CD4-positive, alpha-beta T cell treated with Interleukin-4 for 1 hour (primary cell): ENCODE measurements at places on chromosomes 2 and 18.

DNA sequence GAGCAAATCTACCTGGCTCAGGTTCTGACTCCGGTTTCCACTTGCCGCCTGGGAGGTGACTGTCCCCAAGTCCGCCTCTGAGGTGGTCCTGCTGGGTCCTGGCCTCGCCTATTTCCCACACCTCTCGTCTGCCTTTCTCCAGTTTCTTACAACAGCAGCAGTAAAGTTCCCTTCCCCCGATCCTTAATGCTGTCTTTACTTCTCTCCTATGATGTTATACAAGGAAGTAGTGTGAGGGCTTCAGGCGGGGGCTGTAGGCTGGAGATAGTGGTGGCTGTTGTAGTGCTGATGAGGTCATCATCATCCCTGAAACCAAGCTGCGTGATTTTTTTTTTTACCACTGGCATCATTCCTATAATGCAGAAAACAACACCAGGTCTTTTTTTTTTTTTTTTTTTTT is 18.9 kb downstream of the TGIF1 start:
- no peak for DNase-seq

GRCh38 chr2:126884861-126885750 is 13.6 kb upstream of the TEX51 start:
- no peak for DNase-seq

DNA sequence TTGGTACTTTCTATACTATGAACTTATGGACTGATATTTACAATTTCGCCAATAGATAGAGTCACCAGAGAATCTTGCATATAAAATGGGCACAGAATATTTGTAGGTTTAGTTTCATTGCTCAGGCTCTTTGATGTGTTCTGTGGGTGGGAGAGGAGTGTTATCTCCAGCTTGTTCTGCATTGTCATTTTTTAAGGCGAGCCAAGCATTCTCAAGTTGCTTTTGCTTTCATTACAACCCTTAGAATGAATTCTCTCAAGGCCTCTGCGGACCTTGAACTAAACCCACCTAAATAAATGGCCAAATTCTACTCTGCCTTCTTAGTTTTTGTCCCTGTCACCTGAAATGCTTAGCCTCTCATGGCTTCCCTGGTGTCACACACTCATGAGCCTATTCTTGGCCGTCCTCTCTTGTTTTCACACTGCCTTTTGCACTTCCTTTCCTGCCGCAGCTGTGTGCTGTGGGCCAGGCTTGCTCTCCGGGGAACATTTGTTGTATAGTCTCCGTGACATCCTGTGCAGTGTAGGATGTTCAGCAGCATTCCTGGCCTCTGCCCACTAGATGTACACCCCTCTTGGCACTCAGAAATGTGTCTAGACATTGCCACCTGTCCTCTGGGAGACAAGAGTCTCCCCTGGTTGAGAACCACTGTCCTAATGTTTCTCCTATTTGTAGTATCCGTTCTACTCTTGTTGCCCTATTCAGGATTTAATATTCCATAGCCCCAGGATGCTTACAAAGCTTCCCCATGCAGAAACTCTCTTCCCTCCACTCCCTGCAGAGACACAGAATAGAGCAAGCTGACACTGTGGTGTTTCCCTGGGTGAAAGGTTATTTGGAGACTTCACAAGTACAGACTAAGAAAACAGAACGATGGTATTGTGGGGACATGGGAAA is 255.6 kb downstream of the PTPRM start:
- no peak for DNase-seq

DNA sequence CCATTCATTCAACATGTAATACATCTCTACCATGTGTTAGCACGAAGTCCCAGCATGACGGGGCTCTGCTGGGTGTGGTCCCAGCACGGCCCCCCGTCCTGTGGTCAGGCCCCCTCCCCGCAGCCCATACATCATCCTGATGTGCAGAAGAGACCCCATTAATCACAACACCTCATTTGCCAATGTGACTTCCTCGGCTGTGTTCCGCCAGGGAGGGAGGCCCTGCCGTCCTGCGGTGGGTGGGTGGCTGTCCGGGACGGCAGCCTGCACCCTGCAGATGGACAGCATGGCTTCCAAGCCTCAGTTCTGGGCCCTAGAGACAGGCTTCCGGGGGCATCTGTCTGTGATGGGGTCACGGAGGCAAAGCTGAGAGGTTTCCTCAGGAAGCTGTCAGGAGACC is 254.0 kb downstream of the CYP26B1 start:
- DNase-seq: no peak

DNA sequence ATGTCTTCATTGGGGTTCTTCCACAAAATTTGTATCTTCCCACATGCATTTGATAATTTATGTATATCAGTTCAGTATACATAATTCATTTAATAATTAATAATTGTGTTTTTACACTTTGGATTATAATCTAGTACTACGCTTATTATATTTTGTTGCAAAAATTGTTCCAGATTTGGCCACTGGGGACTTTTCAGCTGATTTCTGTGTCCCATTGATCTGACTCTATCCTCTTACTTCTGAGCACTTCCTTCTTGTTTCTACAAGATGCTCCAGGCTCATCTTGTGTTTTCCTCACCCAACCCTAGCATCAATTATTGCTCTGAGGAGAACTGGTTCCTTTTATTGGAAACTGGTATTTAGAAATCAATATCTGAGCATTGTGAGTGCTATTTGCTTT is 215.3 kb upstream of the CDH19 start:
- no peak for DNase-seq

GRCh38 chr2:68463287-68463877 is 3.7 kb downstream of the FBXO48 start:
- DNase-seq: peak; percentile 79

- no peak for DNase-seq
Measured at GRCh38 chr2:75238670-75239330, 39.5 kb upstream of the TACR1 start.

GRCh38 chr2:10174173-10174572 is 51.6 kb downstream of the RRM2 start:
- DNase-seq: no peak

DNA sequence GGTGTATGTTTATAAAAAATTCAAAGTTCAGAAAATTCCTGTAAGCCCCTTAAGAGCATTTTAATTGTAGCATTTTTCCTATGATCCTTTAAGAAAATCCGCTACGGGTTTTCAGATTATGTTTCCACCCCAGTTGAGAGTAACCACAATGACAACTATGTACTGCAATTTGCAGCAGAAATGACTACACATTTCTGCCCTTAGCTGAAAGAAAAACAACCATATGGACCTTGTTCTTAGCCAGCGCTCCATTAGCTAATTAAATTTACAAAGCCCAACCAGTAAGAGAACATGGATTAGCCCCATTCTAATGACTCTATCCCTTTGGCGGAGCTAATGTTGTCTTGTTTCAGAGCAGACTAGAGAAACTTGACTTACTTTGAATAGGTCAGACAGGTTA is 247.6 kb downstream of the SLC8A1 start:
- DNase-seq: no peak
